ENCODE measurements at places on chromosomes 12 and 14.
A peak's percentile ranks its signal among the peaks of the same experiment; 100 is the strongest.

DNA sequence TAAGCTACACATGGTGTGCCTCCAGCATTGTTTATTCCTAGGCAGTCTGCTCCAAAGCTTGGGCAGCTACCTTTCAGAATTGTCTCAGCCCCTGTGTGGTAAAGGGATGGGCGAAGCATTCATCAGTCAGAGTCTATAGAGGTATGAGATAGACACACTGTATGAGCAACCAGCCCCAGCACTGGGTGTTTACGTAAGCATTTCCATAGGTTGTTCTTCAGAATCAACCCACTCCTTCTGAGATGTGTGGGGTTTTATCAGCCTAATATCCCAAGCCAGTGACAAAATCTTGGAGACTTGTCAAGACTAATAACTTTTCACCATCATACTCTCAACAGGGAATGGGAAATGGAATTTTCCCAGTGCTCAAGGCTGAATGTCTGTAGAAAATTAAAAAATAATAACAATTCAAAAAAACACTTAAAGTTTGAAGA, 98.2 kb downstream of the BTG1 start:
- DNase-seq, result no peak

DNA sequence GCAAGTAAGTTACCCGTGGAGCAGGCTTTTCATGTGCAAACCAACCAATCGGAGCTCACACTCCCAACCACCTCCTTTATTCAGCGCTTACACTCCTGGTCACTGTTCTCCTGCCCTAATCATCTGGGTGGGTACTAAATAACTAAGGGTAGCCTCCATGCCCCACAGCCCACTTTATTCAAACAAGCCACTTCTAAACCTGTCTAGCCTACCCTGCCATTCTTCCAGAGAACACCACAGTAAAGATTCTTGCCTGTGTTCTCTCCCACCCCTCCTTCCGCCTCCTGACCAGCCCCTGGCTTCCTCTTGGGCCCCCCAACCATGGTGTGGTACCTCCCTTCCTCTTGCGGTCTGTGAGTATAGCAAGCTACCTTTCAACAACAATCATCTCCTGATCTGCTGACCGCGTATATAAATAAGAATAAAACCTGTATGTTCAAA, 581.9 kb downstream of the VRK1 start:
- DNase-seq, result no peak

DNA sequence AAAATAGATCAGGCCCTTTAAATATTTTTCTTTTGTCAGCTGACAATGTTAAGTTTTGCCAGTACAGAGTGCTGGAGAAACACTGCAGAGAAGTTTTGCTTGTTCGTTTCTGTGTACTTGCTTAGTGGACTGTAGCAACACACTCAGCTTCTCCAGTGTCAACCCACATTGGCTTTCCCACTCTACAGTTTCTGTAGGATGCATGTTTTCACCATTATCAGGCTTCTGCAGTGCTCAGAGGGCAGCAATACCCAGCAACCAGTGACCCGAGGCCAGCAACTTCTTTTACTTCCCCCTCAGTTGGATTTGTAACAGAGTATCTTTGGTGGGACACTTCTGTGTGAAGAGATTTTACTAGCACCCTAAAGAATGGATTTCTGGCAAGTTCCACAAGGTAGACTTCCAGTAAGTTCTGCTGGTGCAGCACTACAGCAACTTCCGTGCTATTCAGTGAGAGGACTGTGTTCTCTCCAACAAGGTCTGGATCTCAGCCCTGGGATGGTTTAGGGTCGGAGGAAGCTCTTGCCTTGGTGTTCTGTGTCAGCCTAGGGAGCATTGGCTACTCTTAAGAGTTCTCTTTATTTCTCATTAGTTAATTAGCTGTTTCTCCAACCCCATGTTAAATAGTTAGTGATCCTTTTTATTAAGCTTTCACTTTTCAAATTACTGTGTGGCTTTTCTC, 70.4 kb downstream of the FUT8 start:
- DNase-seq, result no peak

DNA sequence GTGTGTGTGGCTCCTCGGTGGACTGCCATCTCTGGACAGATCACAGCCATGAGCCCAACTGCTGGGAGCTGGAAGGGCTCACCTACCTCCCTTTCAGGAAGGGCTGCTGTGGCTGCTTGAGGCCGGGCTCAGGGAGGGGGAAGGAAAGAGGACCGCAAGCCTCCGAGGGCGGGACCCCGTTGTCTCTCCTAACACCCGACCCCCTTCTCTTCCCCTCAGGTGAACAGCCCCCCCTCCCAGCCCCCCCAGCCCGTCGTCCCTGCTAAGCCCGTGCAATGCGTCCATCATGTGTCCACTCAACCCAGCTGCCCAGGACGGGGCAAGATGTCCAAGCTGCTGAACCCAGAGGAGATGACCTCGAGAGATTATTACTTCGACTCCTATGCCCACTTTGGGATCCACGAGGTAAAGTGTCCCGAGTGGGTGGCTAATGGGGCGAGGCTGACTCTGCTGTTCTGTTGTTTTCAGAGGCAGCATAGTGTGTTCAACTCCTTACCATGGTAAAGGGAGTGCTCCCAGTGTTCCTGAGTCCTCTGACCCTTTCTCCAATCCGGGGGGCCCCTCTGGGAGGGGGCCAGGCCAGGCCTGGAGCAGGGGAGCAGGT, 49.5 kb downstream of the PRMT8 start:
- DNase-seq, result no peak

DNA sequence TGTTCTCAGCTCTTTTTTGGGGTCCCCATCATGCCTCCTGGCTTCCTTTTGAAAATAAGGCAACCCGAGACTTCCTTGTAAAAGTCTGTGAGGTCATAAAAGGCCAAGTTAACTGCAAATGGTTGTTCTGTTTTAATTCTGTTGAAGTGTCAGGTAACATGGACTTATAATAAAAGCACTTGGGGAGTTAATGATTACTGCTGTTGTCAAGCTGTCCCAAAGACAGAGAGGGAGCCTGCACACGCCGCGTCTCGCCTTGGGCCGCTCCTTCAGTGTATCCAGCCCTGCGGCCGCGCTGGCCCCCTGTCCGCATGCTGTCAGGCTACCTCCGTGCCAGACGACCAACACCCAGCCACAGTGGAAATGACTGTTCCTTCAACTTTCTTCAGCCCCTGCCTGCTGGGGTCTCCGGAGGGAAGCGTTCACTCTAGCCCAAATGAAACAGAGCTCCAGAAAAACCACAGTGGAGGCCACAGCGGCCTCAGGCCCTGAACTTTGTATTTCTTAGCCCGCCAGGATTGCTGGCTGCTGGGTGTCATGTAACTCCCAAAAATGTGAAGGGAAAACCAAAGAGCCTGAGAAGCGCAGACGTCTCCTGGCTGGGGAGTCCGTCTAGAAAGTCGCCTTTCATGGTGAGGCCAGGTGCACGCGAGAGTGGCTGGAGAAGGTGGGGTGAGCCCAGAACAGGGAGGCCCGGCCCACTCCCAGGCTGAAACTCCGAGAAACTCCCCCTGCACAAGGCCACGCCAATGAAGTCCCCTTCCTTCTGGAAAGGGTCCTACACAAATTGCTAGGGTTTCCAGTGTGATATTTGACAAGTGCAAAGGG, 189.1 kb downstream of the ZFP36L1 start:
- peak; percentile 54 for DNase-seq

GRCh38 chr12:116346222-116346621, 68.7 kb upstream of the MED13L start:
- DNase-seq, result no peak

DNA sequence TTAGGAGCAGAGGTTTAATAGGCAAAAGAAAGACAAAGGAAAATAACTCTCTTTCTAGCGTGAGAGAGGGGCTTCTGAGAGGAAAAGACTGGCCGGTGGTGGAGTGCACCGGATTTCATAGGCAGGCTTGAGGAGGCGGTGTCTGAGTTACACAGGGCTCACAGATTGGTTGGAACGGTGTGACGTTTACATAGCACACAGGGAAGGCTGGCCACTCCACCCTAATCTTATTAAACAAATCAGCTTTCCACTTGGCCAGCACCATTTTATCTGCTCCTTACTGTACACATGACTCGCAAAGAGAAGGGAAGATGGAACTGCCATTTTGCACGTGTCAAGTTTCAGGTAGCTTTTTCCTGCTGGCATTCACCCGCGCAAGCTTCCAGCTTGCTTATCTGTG, 587.7 kb downstream of the RPL10L start:
- no peak for DNase-seq

DNA sequence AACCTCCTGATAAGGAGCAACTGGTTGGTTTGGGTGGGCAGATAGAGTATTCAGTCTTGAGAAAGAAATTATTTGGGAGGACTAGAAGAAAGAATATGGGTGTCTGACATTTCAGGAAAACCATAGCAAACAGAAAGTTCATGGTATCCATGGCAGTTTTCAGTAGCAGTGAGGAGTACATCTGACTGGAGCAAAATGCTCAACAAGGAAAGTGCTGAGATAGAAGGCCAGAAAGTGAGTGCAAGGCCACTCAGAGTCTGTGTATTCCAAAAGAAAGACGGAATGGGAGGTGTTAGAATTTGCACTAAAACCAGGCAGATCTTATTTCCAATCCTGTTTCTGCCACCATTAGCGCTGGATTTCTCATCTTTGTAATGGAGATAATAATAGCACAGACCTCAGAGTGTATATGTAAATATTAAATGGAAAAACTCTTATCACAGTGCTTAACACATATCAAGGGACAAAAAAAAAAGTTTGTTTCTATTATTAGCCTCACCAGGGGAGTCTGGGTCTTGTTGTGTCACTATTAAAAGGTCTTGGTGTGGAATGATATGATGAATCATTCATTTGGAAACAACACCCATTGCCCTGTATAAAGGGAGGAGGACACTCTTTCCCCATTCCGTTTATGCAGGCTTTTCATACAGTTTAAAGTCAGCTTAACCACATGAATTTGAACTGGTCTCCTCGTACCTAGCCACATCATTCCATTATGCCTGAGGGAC, 349.8 kb downstream of the IPO8 start:
- DNase-seq, result no peak

- DNase-seq, result no peak
Observed at GRCh38 chr12:94263011-94263811, 114.8 kb downstream of the PLXNC1 start.

GRCh38 chr12:88258396-88258795, 116.3 kb downstream of the TMTC3 start:
- DNase-seq, result no peak

- DNase-seq, result no peak
Observed at GRCh38 chr12:114982760-114983159, 298.8 kb upstream of the TBX3 start.

DNA sequence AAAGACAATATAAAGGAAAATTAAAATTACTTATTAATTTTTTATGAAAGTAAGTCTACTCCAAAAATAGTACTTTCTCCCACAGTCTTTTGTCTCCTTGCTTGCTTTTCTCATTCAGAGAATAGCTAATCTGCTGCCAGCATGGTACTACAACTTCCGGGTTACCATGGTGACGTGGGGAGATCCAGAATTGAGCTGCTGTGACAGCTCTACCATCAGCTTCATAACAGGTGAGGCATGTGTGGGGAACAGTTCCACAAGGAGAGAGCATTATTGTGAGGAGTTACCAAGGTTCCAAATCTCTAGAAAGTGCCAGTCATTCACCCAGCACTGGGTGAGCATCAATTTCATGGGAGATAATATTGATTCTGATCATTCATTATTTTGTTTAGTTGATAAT, 197.8 kb downstream of the PTPRO start:
- no peak for DNase-seq

- DNase-seq, result no peak
Observed at GRCh38 chr12:105190530-105190929, 45.4 kb downstream of the APPL2 start.

- DNase-seq, result no peak
Observed at GRCh38 chr12:105109465-105110212, 2.1 kb downstream of the WASHC4 start.

DNA sequence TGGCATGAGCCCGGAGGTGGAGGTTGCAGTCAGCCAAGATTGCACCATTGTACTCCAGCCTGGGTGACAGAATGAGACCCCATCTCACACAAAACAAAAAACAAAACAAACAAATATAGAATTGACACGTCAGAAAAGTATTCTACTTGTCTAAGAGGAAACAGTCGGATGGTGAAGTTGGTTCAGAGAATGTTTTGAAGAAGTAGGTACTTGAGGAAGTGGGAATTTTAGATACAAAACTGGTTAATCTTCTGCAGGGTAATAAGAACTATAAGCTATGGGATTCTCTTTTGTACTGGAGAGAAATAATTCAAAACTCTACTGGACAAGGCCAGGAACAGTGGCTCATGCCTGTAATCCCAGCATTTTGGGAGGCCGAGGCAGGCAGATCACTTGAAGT, 14.6 kb upstream of the TCTN1 start:
- no peak for DNase-seq

GRCh38 chr14:33259764-33260163, 321.1 kb downstream of the NPAS3 start:
- DNase-seq, result no peak
